ENCODE measurements at places on chromosomes 6 and 20.

GRCh38 chr6:14751645-14752175 lies 494.2 kb upstream of the JARID2 start:
- DNase-seq, result no peak

DNA sequence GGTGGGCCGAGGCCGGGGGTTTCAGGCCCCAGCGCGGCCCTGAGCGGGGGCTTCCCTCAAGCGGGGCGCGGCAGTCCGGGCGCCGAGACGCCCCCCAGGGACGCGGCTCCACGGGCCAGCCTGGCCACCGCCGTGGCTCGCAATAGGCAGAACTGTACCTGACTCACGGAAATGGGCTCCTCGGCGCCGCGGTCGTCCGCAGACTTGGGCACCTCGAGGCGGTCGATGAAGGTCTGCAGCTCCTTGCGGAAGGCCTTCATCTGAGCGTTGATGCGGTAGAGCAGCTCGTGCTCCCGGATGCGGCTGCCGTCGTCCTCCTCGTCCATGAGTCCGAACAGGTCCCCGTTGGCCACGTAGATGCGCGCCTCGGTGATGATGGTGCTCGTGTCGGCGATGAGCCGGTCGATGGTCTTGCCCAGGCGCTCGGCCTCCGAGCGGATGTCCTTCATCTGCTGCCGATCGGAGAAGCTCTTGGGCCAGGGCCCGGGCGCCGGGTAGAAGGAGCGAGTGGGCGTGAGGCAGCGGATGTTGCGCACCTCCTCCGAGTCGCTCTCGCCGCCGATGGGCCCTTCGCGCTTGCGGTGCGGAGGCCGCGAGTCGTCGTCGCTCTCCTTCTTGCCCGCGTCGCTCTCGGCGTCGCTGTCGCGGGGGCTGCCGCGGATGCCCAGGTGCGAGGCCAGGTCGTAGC lies 16.1 kb upstream of the KIAA0408 start:
- DNase-seq, result no peak

DNA sequence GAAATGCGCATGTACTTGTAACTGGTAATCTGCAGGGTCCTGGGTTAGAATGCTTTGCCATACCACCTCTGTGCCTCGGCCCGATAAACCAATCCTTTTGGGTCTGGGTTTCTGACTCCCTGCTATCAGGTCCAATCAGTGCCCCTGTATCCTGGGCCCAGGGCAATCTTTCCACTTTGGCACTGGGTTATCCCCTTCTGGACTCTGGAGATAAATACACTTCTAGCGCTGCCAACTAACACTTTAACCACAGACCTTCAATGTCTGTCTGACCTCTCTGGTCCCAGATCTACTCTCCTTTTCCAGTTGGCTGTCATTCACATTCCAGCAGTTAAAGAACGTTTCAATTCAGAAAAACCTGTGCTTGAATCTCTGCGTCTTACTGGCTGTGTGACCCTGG lies 55.3 kb downstream of the DNAAF9 start:
- no peak for DNase-seq

DNA sequence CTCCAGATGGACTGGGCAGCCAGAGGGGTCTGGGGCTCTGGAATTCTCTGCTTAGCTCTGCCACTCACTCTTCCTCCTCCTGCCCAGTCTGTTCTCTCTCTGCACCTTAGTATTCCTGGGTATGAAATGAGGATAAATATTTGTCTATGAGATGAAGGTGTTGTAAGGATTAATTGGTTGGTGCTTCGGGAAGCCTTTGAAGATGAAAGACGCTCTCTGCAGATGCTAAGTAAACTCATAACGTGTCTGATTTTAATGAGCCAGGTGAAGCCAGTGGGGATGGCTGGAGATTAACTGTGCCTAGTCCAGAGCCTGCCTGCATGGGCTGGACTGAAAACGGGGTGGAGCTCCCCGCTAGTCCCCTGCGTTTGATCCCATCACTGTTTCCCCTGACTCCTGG lies 23.1 kb upstream of the TCP11 start:
- DNase-seq, result no peak

DNA sequence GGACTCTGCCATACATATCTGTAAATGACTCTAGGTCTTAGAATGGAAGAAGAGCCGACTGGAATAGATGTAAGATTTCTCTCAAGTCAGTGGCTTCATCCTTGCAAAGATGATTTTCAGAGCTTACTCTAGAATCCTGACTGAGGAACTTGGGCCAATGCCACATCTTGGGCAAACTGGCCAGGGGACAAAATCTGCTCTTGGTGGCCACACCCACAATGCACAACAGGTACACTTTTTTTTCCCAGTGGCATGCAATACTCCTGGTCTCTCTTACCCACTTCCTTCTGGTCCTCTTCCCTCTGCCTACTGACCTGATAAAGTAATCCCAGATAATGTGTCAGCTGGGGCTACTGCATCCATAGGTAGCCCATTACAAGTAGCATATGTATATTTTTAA lies 13.4 kb downstream of the CLIC5 start:
- no peak for DNase-seq
